Left ventricle myocardium inferior (tissue), 1 donor: ENCODE measurements at places on chromosomes 6 and 20.
A peak's percentile ranks its signal among the peaks of the same experiment; 100 is the strongest.

DNA sequence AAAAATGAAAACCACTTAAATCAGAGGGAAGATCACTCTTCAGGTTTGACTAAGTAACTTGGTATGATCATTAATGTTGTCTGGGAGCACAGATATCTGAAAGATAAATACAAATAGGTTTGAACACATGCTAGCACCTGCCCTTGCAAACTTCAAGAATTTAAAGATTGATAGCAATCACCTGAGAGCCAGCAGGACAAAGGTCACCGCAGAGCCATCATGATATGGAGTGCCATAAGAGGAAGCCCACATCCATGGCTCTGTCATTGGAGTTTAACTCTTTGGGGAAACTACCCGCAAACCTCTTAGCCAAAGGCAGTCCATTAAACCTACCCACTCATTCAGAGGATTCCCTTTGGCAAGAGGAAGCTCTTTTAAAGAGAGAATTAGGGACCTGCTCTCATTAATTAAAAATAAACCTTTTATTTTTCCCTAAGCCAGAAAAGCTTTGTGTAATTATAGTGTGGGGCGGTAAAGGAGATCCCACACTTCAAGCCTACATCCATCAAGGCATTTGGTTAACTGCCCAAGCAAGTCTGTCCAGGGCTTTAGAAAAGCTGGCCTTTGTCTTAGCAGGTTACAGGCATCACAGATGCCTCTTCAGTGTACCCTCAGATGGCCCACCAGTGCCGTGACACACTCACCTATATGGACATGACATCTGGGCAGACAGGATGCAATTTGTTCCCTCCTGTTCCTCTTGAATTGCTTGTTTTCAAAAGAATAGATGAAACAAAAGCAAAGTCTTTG, 73.0 kb downstream of the SASH1 start:
- no peak for DNase-seq

DNA sequence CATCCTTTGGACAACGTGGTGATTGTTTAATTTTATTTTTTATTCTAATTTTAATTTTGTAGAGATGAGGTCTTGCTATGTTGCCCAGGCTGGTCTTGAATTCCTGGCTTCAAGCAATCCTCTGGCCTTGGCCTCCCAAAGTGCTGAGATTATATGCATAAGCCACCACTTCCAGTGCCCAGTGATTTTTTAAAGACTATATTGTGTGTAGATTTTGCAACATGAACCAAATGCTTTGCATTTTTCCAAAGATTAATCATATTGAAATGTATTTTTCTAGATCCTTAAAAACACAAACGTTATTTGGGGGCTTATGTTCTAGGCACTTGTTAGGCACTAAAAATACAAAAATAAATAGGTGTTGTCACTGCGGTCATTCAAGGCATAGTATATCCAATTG, 117.6 kb upstream of the CCN2 start:
- DNase-seq: no peak

DNA sequence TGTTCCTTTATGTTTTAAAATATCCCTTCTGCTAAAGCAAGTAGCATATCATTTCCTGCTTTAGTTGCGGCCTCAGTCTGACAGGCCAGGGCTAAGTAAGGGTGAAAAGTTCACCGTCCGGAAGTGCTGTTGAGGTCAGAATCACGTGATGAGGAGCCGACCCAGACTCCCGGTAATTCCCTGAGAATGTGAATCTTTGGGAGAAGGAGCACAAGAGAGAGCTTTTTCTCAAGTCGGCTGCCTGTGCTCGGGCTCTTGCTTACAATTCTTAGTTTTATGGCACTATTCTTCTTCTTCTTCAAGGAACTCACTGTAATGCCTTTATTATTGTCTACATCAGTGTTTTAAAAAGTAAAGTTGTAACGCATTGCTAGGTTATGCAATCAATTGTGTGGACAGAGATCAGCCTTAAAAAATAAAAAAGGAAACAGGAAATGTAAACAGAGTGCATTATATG, 309.3 kb downstream of the PRL start:
- DNase-seq: peak; percentile 53

DNA sequence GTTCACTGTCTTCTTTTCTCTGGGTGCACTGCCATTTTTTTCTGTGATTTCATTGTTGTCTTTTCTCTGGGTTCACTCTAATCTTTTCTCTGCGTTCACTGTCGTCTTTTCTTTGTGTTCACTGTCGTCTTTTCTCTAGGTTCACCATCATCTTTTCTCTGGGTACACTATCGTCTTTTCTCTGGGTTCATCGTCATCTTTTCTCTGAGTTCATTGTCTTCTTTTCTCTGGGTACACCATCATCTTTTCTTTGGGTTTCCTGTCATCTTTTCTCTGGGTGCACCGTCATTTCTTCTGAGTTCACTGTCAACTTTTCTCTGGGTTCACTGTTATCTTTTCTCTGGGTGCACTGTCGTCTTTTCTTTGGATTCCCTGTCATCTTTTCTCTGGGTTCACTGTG, 137.6 kb upstream of the MAP3K4 start:
- DNase-seq: no peak

DNA sequence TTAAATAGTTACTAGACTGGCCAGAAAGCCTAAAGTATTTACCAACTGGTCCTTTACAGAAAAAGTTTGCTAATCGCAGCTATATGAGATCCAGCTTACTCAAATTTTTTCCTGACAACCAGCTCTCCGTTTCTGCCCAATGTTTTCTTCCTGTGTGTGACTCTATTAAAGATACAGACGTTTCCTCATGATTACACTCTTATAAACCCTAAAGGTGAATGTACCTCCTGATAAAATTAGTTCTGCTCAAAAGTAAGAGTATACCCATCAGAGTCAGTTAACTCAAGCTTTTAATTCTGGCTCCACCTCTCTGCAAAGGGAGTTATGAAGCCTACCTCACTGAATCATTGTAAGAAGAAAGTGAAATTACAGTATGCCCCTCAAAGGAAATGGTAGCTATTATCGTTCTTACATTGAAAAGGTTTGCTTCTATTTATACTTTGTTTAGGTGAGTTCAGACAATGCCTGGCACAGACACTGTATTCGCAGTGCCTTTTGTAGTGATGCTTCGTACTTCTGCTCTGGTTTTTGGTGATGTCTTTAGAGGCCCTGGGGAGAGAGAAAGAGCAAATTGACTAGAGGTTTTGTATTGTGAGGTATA, 10.2 kb upstream of the MROH8 start:
- DNase-seq: no peak
